GM13976 (cell line): ENCODE measurements at places on chromosomes 2 and 18.

DNA sequence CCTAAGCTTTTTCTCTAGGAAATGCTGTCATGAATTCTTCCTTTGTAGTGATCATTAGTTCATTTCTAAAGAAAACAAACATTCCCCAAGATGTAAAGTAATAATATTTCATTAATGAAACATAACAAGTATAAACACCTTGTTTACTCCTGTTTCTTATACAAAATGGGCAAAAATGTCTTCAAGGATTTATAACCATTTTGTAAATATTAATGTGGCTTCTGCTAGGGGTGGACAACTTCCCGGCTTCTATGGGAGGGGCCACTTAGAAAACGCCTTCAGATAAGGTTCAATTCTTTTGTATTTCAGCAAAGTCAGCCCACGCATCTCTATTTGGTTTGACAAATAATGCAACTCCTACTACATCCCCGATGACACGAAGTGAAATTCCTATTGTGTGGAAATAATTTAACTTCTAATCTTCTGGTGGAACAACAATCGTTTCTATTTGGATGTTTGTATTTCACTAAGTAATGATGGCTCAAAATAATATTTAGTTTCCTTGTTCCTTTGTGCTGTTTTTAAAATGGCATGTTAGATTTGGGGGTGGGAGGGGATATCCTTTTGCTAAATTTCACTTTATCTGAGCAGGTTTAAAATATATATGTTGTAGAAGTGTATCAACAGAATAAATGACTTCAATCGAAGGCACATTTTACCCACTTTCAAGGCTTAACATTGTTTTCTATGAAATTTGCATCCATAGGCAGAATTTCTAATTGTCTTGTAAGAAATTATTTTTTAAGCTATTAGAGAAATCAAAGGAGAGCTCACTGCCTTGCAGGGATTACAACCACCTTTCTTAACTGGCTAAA lies 14.7 kb upstream of the HOXD1 start:
- DNase-seq: peak; percentile 16

- DNase-seq: no peak
These were observed 33.9 kb downstream of the PAX3 start for GRCh38 chr2:222264791-222265320.

DNA sequence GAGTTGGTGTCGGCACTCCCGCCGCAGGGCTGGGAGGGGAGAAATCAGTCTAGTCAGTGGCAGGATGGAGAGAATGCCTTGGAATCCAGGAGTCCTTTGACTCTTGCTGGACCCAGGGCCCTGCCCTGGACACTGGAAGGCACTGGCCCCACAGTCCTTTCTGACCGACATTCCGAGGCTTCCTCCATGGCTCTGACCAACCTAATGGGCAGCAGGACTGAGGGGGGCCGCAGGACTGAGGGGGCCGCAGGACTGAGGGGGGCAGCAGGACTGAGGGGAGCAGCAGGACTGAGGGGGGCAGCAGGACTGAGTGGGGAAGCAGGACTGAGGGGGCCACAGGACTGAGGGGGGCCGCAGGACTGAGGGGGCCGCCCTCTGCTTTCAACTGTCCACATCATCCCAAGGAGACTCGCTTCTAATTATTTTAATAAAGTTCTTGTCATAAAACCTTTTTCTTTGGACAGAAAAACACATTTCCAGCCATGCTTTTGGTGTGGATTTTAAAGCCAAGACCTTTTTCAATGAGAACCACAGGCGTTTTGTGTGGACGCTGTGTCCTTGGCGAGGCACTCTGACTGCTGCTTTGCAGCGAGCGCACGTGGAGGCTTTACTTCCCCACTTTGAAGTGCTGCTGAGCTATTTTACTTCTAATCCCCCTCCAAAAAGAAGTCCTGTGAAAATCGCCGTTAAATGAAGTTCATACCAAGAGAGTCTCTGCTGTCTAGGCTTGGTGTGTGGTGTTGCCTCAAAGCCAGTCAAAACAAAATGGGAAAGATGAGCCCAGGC lies 226.1 kb downstream of the TWIST2 start:
- DNase-seq: no peak

- DNase-seq: no peak
These were observed 88.2 kb downstream of the NCOA1 start for GRCh38 chr2:24579053-24579803.

DNA sequence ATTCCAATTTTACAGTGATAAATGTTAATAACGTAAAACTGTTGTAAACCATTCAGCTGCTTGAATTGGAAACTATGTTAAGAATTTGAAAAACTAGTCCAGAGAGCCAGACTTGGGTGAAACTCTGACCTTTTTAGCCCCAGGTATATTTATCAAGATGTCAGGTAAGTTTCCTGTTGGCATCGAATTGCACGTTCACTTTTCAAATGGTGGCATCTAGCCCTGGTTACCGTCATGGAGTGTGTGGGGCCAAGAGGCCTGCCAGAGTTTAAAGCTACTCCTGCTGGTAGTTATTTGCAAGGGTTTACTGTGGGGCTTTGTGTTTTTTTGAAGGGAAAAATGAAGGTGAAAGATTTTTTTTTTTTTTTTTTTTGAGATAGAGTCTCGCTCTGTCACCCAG lies 109.9 kb downstream of the WDSUB1 start:
- DNase-seq: no peak

- DNase-seq: no peak
These were observed 2.9 kb upstream of the MAB21L4 start for GRCh38 chr2:240898731-240899467.

GRCh38 chr2:64586054-64586453 lies 61.9 kb downstream of the AFTPH start:
- DNase-seq: no peak

DNA sequence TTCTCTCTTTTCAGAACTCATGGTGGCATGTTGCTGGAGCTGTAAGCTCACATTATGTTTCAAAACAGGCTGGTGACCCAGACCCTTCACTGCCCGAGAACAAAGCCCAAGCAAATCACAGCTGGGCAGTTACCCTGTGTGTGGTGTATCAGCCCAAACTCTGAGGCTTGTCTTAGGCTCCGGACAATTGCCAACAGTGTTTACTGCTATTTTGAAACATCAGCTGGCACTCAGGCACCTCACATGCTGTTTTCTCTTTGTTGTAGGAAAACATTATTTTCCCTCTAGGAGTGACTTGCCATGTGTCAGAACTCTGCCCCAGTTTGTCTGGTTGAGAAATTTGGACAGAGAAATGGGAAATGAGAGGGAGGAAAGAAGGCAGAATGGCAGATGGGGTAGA lies 237.6 kb upstream of the APCDD1 start:
- no peak for DNase-seq
